Stimulated activated CD8-positive, alpha-beta memory T cell treated with anti-CD3 and anti-CD28 coated beads, Interleukin-7, amount 100 ng/mL, for 24 hours (primary cell): ENCODE measurements at places on chromosomes 7 and 10.

DNA sequence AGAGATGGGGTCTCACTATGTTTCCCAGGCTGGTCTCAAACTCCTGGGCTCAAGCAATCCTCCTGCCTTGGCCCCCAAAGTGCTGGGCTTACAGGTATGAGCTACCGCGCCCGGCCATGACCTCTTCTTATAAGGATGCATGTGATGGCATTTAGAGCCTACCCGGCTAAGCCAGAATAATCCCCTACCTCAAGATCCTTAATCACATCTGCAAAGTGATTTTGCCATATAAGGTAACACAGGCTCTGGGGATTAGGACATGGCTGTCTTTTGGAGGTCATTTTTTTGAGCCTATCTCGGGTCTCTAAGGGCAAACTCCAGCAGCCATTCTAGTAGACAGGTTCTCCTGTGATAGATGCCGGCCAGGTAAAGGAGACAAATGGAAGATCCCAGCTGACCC lies 39.6 kb downstream of the GTF2IRD1 start:
- no peak for DNase-seq

DNA sequence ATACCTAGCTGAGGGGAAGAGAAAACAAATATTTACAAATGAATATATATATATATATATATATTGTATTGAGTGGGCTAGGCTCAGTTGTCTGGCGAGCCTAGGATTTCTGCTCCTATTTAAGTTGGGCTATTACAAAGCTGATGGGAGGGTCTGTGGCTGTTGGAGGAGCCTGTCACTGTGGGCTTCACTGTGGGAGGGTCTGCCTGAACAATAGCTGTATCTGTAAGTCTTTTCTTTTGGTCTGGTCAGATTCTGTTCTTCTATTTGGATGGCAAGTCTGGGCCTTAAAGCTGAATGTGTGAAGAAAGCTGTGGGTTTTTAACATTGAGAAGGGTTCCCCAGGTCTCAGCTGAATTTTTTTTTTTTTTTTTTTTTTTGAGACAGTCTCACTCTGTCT lies 220.6 kb upstream of the LYZL1 start:
- no peak for DNase-seq

DNA sequence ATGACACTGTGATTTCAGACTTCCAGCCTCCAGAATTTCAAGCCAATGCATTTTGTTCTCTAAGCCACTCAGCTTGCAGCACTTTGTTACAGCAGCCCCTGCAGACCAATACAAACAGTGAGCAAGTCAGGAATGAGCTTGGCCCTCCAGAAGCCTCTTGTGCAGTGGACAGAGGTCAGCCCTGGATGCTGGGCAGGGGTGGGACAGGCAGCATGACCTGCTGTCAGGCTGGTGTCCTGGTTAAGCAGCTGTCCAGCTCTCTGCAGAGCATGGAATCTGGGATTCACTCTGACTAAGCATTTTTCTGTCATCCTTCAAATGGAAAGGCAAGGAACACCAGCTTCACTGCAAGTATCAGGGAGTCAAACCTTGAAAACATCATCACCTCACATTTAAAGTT lies 85.5 kb upstream of the GDF10 start:
- DNase-seq: no peak

DNA sequence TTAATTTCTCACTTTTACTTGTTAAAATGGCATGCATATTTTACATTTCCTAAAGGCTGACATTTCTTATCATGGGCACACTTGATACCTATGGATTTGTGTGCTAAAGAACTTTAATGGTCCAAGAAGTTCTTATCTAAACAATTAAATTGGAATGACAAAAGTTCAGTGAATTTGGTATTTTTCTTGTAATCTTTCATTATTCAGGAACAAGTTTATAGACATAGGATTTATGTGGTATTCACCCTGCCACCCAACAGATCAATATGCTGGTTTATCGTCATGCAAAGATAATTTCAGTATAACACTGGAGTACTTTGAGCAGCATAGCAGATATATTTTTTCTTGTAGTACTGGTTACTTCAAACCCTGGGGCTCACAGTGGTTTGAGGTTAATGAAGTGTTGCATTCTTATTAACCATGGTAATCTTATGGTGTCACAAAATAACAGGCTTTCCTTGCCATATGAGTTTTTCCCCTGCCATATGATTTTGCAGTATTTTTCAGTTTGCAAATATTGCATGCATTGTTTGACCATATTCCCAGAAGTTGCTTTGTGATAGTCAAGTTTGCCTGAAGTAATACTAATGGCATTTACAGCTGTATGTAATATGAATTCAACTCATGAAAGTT lies 148.8 kb downstream of the PPP1R9A start:
- DNase-seq: no peak

GRCh38 chr7:19215412-19215811 lies 70.2 kb upstream of the FERD3L start:
- DNase-seq: no peak

DNA sequence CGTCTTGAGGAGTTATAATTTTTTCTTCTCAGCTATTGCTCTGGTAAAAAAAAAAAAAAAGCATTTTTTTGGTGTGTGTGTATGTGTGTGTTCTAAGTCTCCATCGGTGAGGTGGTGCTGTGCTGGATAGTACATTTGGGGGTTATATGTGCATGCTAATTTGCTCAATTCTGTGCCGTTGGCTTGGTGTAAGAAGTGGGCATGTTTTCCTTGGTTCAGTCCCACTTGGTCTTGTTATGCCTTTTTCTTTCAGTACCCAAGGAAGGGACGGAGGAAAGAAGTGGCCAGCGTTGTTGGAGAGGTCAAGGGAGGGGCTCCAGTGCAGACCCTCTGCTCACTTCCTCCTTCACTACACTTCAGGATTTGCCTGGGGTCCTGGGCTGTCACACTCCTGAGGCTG lies 20.4 kb downstream of the LRMDA start:
- DNase-seq: no peak

DNA sequence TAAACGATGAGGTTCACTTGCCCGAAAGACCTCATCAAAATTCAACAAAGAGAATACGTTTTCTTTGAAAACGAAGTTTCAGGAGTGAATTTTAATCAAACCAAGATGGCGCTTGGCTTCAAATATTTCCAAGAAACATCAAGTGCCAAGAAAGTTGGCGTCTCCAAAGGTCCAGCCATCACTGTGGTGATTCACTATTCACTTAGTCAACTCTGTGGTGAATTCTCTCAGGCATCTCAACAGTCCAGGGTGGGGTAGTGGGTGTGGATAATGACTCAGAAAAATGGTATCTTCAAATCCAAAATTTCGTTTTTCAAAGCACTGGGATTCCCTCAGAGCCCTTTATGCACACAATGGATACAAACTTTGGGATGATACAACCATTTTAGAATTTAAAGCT lies 133.1 kb downstream of the SVIL start:
- DNase-seq: no peak

DNA sequence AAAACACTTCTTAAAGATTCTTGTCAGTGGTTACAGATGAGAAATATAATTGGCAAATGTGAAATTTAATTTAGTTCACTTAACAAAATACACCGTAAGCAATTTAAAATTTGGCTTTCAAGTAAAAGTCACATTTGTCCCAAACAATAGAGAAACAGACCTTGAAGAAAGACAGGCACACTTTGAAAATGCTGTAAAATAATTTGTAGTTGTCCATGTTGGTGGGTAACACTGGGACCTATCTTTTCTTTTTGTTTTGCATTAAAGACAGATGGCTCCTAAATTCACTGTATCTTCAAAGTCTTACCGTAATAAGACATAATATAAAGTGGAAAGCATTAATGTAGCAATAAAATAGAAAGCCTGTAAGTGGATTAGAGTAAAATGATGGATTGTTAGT lies 3.3 kb downstream of the GRK5 start:
- DNase-seq: no peak

GRCh38 chr7:100204454-100204853 lies 15.3 kb upstream of the PVRIG start:
- no peak for DNase-seq

GRCh38 chr10:60176925-60177324 lies 212.8 kb downstream of the ANK3 start:
- DNase-seq: no peak

DNA sequence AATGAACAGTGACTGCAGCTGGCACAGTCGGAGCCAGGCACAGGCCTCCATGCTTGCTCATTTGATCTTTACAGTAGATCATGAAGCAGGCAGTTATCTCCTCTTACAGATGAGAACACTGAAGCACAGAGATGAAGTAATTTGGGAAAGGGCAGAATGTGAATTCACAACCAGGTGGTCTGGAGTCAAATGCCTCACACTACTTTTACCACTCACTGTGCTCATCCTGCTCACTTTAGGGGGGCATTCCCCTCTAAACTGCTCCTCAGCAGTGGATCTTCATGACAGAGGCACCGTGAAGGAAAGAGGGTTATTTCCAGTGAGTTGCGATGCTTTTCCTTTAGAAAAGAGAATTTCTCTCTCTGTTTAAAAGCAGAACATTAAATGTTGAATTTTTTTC lies 15.1 kb downstream of the SNX10 start:
- DNase-seq: no peak

DNA sequence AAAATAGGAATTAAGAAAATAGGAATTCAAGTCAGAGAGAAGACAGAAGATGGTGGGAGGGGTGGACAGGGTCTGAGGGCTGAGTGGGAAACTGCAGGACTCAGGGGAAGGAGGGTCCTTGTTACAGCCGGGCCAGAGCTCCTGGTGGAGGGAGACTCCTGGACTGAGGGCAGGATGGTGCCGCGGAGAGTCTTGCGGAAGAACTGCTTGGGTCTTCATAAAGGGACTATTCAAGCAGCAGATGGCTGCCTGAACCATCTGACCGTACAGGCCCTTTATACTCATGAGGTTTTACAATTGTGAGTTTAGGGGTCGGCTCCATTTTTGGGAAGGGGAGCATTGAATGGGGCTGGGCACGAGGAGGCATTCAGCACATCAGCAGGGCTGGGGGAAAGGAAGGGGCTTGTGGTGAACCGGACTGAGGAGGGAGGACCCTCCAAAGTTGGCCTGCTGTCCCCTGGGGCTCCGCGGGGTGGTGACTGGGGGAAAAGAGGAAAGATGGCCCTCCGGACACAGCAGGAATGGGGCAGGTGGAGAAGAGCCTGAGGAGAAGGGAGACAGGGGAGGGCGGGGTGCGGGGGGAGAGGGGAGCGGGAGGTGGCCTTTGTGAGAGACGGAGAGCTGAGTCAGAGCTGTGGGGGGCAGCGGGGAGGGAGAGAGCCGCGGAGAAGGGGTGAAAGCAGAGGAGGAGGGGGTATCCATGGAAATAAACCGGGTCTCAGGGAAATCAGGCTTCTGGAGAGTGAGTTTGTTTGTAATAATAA lies 1.5 kb downstream of the FAM131B start:
- DNase-seq: no peak

DNA sequence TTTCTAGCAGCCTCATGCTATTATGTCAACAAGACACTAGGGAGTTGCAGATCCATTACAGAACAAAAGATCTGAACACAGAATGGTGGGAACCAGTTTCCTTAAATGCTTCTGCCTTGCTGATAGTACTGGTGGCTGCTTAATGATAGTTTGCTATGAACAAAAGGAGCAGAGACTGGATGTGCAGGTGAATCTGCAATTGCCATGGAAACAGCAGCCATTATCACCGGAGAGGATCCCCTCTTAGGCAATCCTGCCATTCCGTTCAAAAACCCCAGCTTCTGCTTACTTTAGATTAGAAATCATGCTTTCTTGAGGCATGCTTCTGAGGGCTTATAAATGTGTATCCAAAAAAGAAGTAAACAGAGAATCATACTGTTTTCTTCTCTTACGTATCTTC lies 80.0 kb upstream of the PRKAR2B start:
- no peak for DNase-seq

DNA sequence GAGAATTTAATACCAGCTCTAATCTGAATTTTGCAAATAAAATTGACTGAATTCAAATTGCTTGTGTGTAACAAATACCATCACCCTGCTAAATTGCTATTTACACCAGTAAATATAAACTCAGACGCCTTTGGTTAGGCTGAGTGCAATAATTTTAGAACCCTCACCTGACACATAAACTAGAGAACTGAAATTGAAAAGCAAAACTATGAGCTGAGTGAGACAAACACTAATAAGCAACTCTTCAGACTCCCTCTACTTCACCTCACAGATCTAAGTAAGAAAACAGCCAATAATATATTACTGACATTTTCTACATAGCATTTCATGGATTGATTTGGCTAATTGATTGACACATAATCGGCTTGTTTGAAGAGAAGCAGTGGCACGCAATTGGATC lies 621.2 kb downstream of the REEP3 start:
- DNase-seq: no peak

- peak; percentile 5 for DNase-seq
Measured at GRCh38 chr10:29482591-29483431, 152.0 kb downstream of the SVIL start.

DNA sequence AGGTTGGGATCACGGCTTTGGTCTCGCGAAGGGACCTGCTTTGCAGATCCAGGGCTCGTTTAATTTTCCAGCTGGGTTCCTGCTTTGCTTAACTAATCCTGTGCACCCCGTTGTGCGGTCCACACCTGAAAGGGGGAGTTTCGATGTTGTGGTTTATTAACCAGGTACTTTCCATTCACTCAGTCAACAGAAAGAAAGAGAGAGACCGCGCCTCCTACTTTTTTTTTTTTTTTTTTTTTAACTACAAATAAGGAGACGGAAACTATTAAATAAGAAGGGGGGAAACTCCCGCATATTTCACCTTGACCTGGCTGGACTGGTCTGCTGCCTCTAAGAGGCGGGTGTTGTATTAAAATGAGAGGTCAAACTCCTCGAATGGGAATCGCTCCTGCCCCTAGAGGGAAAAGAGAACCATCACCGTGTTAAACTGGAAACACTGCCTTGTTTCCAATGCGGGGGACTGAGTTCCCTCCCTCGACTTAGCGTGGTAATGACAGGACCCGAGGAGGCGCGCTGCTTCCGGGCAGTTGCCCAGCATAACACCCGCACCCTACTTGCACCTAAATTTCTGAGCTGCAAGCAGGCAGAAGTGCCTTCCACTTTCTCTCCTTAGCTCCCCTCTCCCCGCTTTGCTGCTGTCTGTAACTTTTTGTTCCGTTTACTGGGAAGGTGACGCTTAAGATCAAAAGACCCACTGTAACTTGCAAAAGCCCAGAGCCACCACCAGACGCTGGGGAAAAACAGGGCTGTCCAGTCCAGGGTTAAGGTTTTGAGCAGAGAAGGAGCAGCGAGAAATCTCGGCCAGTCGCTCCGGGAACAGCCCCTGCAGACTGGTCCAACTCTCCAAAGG lies 1.1 kb upstream of the ITGB8 start:
- DNase-seq: no peak

- no peak for DNase-seq
Measured at GRCh38 chr7:19101909-19102308, 15.5 kb downstream of the TWIST1 start.

DNA sequence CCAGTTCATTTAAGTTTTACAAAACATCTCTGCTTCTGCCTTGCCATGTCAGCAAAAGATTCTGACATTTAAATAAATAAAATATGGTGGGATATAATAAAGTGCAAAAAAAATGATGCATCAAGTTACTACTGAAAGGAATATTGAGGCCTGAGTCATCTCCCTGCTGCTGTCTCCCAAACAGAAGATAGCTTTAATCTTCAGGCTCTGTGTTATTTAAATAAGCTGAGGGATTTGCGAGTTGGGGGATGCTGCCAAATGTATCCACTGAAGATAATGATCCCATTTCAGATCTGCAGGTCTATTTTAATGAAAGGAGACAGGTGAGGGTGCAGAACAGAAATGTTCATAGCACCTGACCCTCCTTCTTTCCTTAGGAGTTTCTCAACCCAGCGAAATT lies 720.8 kb downstream of the AUTS2 start:
- DNase-seq: no peak
